Brain microvascular endothelial cell (primary cell): ENCODE measurements at places on chromosomes 2 and 18.

DNA sequence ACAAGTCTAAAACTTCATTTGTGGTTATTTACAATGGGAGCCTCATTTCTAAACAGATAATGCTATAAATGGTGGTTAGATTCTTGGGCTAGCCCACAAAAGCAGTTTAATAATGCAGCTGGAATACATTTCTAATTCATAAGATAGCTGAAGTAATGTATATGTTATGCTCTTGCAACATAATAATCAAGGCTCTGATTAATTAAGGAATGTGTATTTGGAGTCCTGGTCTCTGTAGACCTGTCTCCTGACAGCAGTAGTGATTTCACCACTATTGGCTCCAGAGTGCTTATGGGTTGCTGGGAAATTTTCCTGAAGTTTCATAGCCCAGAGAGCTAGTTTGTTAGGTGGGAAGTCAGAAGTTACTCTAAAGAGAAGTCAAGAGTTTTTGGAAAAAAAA lies 21.3 kb upstream of the CDC42EP3 start:
- DNase-seq: no peak

DNA sequence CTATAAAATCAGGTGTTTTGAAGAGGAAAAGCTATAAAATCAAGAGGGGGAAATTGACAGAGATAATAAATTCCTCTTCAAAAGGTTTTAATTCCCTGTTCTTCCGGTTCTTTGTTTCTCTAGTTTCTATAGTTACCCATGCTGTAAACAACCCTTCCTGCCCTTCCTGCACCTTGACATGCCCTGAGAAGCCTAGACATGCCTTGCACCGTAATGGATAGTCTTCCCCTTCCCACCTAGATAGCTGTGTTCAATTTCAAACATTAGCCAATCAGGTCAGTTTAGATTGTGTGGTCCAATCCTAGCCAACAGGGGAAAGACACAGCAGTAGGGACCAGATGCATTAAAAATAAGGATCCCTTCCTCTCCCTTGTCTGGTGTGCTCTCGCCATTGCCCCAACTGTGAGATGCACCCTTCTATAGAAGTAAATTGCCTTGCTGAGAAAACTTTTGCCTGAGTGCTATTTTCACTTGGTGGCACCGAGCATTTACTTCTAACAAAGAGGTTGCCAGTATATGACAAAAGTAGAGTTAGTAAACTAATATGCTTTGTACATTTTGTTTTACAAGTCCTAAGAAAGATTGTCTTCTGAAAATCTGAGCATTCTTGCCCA lies 27.1 kb downstream of the SULT1C4 start:
- DNase-seq: no peak

GRCh38 chr2:138112536-138112935 lies 148.3 kb downstream of the HNMT start:
- DNase-seq: peak; percentile 30

DNA sequence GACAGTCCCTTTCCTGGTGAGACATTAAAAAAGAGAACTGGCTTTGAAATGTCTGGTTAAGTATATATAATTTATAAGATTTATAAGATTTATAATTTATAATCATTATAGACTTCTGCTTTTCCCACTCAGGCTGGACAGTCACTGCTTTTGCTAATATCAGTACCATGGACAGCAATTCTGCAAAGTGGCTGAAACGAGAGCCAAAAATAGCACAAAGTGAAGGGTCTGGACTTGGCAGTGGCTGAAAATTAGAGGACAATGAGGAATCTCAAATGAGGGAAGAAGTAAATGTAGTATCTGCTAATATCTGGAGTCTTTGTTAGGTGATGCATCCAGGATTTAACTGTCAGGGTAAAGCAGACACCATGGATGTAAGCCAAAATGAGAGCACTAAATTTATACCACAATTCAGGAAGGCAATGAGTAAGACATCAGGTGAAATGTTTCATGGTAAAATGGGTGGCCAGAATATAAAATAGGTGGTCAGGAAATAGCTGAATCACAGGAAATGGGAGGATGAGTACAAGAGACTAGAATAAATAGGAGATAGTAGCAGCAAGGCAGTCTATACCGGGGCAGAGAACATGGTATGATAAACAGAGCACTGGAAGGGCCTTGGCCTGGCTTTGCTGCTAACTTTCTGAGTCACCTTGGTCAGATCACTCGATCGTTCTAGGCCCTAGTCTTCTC lies 39.6 kb upstream of the BOD1L2 start:
- DNase-seq: peak; percentile 29

GRCh38 chr18:49901862-49902340 lies 88.6 kb upstream of the ACAA2 start:
- DNase-seq: no peak

- no peak for DNase-seq
Measured at GRCh38 chr2:236054621-236055305, 113.4 kb downstream of the GBX2 start.

GRCh38 chr2:75545387-75545786 lies 15.4 kb downstream of the EVA1A start:
- no peak for DNase-seq
